AG08396 (cell line): ENCODE measurements at places on chromosomes 2 and 18.

DNA sequence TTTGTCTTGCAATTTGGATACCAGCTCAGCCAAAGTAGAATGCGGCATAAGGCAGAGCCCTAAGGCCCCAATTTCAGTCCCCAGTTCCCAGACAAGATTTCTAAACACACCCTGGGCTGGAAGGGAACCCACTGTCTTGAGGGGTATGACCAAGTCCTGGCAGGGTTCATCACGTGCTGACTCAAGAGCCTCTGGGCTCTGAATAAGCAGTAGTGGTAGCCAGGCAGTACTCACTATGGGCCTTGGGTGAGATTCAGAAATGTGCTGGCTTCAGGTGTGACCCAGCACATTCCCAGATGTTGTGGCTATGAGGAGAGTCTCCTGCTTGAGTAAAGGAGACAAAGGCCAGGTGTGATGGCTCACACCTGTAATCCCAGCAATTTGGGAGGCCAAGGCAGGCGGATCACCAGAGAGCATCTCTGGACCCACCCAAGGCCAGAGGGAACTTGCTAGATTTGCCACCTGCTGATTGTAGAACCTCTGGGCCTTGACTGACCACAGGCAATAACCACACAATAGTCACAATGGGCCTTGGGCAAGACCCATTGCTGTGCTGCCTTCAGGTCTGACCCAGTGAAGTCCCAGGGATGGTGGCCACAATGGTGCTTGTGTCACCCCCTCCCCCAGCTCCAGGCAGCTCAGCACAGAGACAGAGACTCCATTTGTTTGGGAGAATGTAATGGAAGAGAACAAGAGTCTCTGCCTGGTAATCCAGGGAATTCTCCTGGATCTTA is 74.9 kb downstream of the ATL2 start:
- DNase-seq: no peak

DNA sequence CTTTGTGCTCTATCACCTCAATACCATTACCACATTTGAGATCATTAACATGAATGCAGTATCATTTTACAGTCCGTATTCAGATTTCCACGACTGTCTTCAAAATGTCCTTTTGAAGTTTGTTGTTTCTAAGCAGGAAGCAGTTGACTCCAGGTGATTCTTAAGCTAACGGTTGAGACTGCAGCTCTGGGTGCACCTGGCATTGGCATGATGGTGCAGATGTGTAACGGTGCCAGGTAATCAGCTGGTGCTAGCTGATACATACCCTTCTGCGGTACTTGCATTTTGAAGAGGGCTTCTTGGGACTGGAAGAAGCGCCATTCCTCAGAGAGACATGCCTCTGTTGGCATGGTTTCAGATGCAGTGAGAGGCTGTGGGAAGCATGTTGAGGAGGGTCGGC is 19.5 kb downstream of the SIGLEC15 start:
- DNase-seq: no peak

DNA sequence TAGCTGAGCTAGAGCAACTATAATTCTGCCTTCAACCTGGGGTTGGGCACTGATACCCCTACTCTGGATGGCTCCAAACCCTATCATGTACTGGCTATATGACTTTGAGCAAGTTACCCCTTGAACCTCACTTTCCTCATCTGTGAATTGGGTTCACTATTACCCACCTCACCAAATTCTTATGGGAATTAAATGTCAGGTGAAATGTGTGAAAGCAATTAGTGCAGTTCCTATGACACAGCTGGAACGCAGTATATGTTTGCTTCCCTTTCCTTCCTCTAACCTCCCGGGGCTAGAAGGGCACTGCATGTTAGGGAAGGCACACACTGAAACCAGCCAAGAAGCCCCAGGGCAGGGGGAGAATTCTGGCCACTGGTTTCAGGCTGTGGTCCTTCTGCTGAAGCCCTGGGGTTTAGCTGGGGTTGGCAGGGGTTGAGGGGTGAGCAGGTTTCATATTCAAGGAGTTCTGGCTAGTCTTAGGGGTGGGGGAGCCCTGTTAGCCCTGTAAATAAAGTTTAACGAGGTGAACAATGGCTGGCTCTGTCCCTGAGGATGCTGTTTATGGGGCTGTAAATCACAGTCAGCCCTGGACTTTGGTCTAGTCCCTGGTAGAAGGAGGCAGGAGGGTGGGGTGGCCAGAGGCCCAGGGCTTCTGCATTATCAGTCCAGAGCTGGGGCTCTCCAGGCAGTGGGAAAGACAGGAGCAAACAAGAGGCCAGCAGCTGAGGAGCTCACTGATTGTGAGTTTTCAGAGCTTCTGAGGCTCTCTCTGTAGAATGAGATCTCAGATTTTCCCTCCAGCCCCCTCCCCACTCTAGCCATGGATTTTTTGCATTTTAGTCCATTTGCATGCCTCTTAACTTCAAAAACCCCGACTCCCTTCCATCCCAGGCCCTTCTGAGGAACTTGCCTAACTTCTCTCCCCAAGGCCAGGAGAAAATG is 8.0 kb downstream of the PKDCC start:
- DNase-seq: no peak

GRCh38 chr18:48776641-48777025 is 174.1 kb downstream of the SMAD7 start:
- no peak for DNase-seq

- DNase-seq: no peak
These were observed 3.0 kb downstream of the DPP4 start for GRCh38 chr2:162071001-162071400.

DNA sequence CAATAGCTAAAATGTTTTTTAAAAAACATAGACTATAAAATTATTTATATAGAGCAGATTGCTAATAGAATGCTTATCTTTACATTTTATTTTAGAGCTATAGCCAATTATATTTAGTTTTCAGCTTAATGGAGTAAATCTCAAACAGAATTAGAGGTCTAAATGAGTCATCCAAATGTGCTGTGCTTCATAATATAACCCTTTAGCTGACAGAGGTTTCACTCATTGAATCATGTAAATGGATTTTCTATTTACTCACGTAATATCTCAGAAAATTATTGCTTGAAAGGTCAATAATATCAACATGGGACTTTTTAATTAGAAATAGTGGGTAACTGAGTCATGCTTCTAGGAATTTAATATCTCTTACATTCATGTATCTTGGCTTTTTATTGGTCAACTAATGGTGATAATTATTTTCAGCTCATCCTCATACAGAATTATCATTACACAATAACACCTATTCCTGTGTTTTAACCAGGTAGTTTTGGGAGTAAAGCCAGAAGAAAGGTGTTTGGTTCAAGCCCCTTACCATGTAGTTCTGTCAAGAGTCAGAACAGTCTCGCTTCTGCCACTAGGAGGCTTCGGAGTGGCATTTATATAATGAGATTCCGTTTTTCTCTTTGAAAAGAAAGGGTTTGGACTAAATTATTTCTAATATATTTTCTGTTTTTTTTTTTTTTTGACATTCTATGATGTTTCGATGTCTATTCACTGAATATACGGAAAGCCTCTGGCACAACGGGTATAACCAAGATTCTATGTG is 217.6 kb downstream of the CDH7 start:
- no peak for DNase-seq

DNA sequence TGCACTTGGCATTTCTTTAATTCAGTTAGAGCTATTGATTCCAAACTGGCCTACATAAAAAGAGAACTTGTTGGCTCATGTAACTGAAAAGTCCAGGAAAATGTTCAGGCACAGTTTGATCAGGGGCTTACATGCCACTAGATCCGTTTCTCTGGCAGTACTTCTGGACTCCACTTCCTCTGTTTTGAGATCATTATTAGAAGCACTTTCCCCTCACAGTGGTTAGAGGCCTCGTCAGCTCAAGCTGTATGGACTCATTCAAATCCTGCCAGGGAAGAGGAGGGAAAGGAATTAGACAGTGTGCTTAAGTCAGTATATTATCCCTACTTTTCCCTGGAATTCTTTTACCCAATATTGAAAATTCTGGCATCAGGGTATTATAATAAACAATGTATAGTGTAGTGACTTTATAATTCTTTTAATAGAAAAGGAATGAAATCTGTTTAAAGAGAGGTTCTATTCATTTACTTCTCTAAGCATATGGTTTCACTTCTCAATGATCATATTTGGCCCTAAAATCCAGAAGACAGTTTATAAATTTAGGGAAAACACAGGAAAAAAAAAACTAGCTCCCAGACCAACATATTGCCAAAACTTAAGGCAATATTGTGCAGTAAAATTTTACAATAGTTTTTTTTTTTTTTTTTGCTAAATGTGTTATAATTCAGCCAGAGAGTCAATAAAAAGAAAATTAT is 92.0 kb downstream of the ARMC9 start:
- no peak for DNase-seq
